ENCODE measurements at places on chromosomes 16 and 17. TPM values are rescaled to one million over a fixed set of nuclear protein-coding genes. Genes with fewer than 3 reads are reported as not detected.

GRCh38 chr16:51682905-51683304 lies 531.8 kb upstream of the SALL1 start:
- H3K4me1 ChIP-seq = no peaks in the 10 kb centered on the region
- no peak overlapping the region for H3K4me3 ChIP-seq
- H3K27me3 ChIP-seq = no peaks in the 10 kb centered on the region
- H3K27ac ChIP-seq = no peak overlapping the region
- DNase-seq = no peak

GRCh38 chr16:56423584-56424403 lies 1.6 kb downstream of the AMFR start:
- no peaks in the 10 kb centered on the region for H3K27me3 ChIP-seq
- H3K27ac ChIP-seq = peak overlapping the region; percentile 92
- H3K4me1 ChIP-seq = peaks cover 66% of the 10 kb centered on the region
- H3K4me3 ChIP-seq = peak overlapping the region; percentile 79
- peak; percentile 14 for DNase-seq
- no peaks in the 10 kb centered on the region for H3K36me3 ChIP-seq

NME3 gene
- total RNA-seq = 18.7 TPM

GRCh38 chr17:39736319-39737165 lies 1.2 kb upstream of the GRB7 start:
- no peaks in the 10 kb centered on the region for H3K27me3 ChIP-seq
- peak overlapping the region; percentile 84 for H3K27ac ChIP-seq
- H3K4me3 ChIP-seq = peak overlapping the region; percentile 62
- H3K4me1 ChIP-seq = peaks cover 56% of the 10 kb centered on the region
- no peak for DNase-seq

DNA sequence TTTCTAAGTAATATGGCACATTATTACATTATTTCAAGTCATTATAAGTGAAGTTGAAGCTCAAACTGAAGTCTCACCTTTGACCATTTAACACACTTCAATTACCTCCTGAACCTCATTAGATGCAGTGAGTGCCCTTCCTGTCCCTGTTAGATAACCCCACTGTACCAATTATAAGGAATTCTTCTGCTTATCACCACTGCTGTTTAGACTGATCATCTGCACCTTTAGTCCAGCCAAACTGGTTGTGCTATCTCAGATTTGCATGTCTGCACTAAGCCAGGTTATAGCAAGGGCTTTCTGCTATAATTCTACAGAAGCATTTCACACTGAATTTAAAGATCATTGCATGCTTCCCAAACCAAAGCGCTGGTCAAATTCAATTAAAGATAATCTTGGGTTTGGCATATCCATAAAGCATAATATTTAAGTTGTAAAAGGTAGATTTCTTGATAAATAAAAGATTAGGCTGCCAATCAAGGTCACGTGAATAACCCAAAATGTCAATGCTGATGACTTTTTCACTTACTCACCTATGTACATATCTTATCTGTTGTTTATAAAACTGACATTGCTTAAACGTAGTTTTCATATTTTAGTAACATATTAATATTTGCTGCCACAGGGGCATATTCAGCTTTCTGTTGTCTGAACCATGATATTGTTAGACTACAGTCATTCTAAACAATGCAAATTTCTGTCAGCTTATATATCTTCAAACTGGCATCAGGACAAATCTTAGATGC lies 11.9 kb downstream of the ITFG1 start:
- no peaks in the 10 kb centered on the region for H3K27me3 ChIP-seq
- DNase-seq = peak; percentile 12
- H3K36me3 ChIP-seq = peaks cover 30% of the 10 kb centered on the region
- H3K4me1 ChIP-seq = peaks cover 34% of the 10 kb centered on the region
- no peak overlapping the region for H3K27ac ChIP-seq
- no peak overlapping the region for H3K4me3 ChIP-seq

NLRP1 gene
- 83.7 TPM for total RNA-seq

DNA sequence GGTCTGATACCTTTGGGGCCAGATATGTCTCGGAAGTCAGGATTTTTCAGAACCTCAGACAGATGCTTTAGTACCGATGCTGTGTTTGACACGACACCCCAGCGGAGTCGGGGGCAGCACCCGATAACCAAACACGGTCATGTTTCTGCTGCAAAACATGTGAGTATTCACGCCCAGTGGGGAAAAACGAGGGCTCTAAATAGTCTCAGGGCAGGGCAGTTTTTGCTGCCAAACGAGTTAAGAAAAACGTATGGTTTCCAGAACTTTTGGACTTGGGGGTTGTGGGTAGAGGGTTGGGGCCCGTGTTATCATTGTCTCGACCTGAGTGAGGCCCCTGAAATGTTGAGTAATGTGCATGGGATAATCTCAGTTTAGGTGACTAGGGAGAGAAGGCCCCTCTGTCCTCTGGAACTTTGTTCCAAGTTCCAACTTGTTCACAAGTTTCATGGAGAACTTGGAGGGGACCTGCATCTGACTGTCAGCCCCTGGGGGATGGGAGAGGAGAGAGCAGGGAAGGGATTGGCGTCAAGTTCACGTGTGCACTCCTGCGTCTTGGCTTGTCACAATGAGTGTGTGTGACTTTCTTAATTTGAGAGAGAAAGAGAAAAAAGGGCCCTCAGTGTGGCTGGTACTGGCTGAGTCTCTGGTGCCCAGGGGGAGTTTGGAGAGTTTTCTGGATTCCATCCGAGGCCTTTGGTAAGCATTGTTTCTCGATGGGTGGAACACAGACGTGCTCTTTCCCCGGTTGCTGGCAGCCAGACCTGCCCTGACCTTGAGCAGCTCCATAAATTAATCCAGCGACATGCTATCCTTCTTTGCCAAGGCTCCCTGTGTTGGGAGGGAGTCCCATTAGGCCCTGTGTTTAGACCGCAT lies 83.9 kb upstream of the CIBAR2 start:
- no peaks in the 10 kb centered on the region for H3K36me3 ChIP-seq
- no peak for DNase-seq
- H3K27ac ChIP-seq = peak overlapping the region; percentile 74
- no peak overlapping the region for H3K4me3 ChIP-seq
- H3K27me3 ChIP-seq = no peaks in the 10 kb centered on the region

GRCh38 chr17:14997290-14997689 lies 267.8 kb downstream of the PMP22 start:
- no peaks in the 10 kb centered on the region for H3K4me1 ChIP-seq
- DNase-seq = no peak
- H3K4me3 ChIP-seq = no peak overlapping the region
- H3K27me3 ChIP-seq = no peaks in the 10 kb centered on the region

PRSS21 gene
- not detected for total RNA-seq

DNA sequence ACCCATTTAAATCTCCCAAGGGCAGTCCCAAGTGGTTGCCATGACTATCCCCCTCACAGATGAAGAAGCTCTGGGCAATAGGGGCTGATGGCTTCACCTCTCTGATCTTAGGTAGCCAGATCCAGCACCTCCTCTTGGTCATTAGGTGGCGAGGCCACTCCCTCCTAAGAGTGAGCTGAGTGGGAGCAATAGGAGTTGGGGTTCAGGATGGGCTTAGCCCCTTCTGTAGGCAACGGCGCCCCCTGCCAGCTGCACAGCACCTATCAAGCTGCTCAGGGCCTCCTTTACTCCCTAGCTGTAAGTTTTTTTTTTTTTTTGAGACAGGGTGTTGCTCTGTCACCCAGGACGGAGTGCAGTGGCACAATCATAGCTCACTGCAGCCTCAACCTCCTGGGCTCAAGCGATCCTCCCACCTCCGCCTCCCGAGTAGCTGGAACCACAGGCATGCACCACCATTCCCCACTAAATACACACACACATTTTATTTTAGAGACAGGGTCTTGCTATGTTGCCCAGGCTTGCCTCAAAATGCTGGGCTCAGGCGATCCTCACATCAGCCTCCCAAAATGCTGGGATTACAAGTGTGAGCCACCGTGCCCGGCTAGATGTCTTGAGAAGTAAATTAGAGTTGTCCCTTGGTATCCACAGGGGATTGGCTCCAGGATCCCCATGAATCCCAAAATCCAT lies 3.5 kb upstream of the RRAD start:
- no peak overlapping the region for H3K4me3 ChIP-seq
- no peaks in the 10 kb centered on the region for H3K27me3 ChIP-seq
- peaks cover 74% of the 10 kb centered on the region for H3K4me1 ChIP-seq
- no peak overlapping the region for H3K27ac ChIP-seq
- DNase-seq = no peak

DNA sequence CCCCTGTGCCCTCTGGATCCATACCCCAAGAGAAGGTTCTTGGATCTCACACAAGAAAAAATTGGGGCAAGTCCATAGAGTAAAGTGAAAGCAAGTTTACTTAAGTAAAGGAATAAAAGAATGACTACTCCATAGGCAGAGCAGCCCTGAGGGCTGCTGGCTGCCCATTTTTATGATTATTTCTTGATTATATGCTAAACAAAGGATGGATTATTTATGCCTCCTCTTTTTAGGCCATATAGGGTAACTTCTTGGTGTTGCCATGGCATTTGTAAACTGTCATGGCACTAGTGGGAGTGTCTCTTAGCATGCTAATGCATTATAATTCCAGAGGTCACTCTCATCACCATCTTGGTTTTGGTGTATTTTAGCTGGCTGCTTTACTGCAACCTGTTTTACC lies 70.8 kb downstream of the NLK start:
- no peaks in the 10 kb centered on the region for H3K36me3 ChIP-seq
- H3K4me3 ChIP-seq = no peak overlapping the region
- no peak overlapping the region for H3K27ac ChIP-seq
- DNase-seq = no peak
- peaks cover 21% of the 10 kb centered on the region for H3K4me1 ChIP-seq

DNA sequence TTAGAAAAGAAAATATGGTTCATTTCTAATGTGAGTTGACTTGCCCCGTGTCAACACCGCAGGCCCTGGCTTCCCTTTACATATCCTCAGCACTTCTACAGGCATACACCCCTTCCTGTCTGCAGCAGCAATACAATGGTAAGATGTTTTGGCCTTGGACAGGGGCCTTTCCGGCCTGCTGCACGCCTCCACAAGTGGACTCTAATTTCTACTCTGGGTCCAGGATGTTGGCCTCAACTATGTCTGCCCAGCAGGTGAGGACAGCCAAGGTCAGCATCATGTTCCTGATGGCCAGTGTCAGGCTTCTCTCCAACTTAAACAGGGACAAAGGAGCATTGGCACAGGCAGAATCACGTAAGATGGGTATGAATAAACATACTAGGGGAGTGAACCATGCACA lies 11.0 kb downstream of the C17orf67 start:
- DNase-seq = no peak
- H3K4me3 ChIP-seq = no peak overlapping the region
- no peaks in the 10 kb centered on the region for H3K4me1 ChIP-seq
- H3K36me3 ChIP-seq = peaks cover 9% of the 10 kb centered on the region
- H3K27ac ChIP-seq = no peak overlapping the region

SLC52A1 gene
- total RNA-seq = not detected

- peaks cover 41% of the 10 kb centered on the region for H3K36me3 ChIP-seq
- no peak overlapping the region for H3K27ac ChIP-seq
- no peak for DNase-seq
- H3K4me1 ChIP-seq = peaks cover 37% of the 10 kb centered on the region
Measured at GRCh38 chr17:44038604-44039011, 23.8 kb upstream of the TMEM101 start.

DNA sequence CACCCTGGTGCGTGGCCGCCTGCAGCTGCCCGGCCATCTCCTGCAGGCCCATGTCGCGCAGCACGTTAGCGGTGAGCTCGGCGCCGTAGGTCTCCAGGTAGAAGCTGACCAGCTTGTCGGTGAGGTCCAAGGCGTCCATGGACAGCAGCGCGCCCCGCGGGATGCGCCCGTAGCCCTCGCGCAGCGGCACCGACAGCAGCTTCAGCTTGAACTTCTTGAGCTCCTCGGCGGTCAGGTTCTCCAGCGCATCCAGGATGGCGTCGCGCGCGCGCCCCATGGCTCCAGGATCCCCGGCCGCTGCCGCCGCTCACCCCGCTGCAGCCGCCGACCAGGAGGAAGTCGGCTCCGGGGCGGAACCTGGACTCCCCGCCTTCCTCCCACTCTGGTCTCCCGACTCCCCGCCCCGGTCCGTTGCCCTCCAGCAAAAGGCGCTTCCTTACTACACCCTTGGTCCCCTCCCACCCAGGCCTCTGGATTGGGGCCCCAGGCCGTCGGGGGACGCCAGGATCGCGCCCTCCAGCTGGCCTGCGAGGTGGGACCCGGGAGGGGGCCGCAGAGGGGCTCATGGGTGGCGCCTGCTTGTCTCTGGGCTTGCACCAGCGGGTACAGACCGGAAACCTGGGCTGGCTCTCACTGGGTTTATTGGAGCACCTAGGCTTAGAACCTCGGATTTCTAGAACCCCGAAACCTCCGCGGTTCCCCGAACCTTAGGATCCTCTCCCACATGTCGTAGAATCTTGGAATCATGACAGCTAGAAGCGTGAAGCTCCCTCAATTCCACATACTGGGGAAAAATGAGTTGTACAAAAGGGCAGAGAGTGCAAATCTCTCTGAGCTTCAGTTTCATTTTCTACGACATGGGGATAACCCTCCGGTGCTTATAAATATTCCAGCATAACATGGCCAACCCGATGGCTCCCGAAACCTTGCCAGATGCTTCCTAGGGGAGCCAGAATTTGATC lies at the start of gene PYCARD:
PYCARD (minus strand) TSS at position 347 of the 962 bp plus-strand sequence; CDS start at position 277, 70 bp downstream.
- DNase-seq = peak; percentile 45
- peaks cover 17% of the 10 kb centered on the region for H3K36me3 ChIP-seq
- H3K27ac ChIP-seq = peak within 1 kb of the TSS; percentile 73
- H3K4me1 ChIP-seq = peaks cover 41% of the 10 kb centered on the region
- peak within 1 kb of the TSS; percentile 83 for H3K4me3 ChIP-seq

DNA sequence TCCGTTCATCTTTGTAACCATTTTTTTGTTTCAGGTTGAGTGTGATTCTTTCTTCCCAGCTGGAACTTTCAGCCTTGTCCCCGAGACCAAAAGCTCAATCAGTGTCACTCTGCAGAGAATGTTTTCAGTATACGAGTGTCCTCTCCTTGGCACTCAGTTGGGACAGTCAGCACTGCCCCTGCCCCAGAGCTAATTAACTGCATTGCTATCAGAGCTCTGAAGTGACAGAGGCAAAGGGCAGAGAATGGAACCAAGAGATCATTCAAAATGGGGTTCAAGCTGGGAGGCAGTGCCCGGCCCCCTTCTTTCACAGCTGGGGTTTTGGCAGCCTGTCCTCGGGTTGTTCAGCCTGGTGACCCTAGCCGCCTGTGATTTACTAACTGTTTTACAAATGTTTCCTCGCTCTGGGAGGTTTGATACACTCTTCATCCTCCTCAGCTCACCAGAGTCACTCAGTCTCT lies 195.9 kb upstream of the TBX2 start:
- H3K27me3 ChIP-seq = no peaks in the 10 kb centered on the region
- DNase-seq = no peak
- peak overlapping the region; percentile 78 for H3K27ac ChIP-seq
- H3K4me1 ChIP-seq = peaks cover 20% of the 10 kb centered on the region
- no peak overlapping the region for H3K4me3 ChIP-seq

All from stomach (tissue), 19 donors.